Suppressor macrophage treated with lipopolysaccharide for 1 hour (primary cell): ENCODE measurements at places on chromosomes 12 and 14.

DNA sequence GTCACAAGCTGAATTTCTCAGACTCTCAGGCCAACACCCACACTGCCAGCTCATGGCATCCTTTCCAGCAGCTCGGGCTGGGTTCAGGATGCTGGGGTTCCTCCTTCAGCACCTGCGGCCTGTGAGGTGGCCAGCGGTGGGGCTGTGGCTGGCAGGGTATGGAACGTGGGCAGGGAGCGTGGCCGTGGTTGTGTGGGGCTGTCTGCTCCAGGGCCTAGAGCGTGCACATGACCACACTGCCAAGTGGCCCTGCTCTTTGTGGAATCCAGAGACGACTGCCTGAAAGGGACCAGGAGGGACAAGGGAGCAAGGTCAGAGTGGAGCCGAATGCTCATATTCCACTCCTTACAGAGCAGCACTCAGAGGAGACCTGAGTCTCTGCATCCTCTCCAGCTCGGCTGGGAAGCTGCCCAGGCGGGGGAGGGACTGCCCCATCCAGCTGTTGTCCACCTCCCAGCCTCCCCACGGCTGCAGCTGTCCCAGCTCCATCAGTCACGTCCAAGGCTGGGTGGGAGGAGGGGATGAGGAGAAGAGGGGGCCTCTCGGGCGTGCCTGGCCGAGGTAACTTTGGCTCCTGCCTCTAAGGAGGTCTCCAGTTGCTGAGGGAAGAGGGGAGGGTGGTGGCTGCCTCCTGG is 71.3 kb downstream of the TSPAN9 start:
- no peak for DNase-seq

DNA sequence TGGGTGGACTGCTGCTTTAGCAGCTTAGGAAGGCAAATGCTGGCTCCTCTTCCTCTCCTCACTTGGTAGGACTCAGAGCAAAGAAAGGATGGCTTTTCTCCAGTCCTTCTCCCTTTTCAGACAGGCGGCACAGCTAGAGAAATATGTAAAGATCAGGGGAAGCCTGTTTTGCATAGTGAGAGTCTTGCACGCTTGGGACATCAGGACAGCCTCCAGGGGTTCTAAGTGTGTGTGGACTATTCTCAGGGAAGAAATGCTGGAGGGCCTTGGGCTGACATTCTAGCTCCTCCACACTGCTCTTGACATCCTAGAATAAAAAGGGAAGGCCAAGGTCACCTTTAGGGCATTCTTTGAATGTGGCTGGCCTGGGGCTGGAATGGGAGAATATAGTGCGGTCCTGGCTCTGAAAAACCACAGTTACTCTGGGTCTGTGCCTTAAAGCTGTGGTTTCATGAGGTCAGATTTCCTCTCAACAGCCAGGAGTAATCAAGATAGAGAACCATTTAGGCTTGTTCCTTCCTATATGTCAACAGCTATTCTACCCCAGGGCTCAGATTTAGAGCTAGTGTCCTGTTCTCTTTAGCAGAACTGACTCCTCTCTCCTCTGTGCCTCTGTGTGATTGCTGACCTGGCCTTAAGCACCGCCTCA is 24.3 kb downstream of the CMA1 start:
- DNase-seq = peak; percentile 18

DNA sequence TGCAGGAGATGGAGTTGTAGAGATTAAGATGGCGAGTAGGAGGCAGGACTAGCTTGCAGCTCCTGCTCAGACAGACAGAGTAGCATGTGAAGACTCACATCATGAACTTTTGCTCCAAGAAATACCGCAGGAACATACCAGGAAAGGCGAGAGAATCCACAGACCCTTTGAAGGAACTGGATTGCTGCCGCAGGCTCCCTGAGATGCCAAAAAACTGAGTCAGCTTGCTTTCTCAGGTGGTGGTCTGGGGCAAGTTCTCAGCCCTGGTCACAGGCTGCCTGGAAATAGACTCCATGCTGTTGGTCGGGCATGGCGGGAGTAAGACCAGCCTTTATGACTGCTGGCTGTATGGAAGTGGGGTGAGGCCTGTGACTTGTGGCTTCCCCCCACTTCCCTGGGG is 163.6 kb upstream of the NAV3 start:
- no peak for DNase-seq

GRCh38 chr14:49218436-49219092 is 367.6 kb downstream of the RPS29 start:
- DNase-seq = no peak

GRCh38 chr12:40232602-40233001 is 7.8 kb downstream of the LRRK2 start:
- DNase-seq = no peak

- no peak for DNase-seq
Measured at GRCh38 chr12:94073441-94074051, 74.8 kb upstream of the PLXNC1 start.

DNA sequence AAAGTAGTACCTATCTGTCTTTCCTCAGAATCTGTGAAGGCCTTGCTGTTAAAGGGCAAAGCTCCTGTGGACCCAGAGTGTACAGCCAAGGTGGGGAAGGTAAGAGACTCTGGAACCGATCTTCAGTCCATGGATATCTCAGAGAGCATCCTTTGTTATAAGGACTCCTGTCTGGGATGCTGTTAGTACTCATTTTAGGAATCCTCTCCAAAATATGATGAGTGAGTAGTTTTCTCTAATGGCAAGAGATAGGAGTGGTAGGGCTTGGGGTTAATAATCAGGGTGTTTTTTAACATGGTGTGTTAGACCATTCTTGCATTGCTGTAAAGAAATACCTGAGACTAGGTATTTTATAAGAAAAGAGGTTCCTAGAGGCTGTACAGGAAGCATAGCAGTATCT is 1.9 kb downstream of the PARP2 start:
- no peak for DNase-seq

GRCh38 chr12:91778938-91779400 is 366.7 kb downstream of the BTG1 start:
- DNase-seq = peak; percentile 79
